MM.1S (cell line): ENCODE measurements at places on chromosomes 6 and 20.

GRCh38 chr6:13813026-13813425 is 1.3 kb downstream of the MCUR1 start:
- DNase-seq, result no peak

DNA sequence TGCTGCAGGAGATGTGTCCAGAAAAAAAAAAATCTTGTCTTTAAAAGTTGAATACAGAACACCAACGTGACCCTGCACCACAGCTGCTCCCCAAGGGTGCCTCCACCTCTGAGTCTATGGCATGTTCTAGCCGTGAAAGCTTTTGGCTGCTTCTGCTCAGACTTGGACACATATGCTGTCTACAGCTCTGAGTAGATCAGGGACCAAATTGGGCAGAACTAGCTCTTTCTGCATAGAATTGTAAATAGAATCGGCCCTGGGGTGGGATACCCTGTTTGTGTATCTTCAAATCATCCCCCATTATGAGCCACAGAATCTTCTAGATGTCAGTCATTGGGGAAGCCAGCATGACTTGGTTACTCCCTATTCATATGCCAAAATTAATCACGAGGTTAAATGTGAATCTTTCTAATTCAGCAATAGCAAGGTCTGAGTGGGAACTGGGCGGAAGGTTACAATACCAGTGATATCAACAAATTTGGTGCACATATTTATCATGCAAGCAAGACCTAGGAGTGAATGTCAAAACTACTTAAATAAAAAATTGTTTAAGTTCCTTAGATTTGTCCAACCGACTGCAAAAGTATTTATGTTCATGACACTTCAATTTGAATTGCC is 302.8 kb downstream of the KIF16B start:
- DNase-seq, result no peak

DNA sequence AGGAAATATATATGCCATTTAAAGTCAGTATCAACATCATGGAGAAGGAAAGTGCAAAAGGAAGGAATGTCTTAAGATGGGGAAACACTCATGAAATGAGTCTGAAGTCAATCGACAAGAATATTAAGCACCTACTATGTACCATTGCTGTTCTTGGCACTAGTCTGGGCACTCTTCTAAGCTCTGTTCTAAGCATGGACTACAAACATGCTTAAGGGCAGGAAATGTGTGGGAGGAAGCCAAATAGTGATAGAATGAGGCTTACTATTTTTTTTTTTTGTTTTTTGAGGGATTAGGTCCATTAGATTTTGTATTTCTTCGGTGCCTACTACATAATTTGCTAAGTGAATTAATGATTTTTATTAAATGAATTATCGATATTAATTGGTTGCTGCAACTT is 83.8 kb upstream of the SUPT3H start:
- no peak for DNase-seq

- no peak for DNase-seq
Observed at GRCh38 chr6:133131621-133132465, 109.3 kb upstream of the EYA4 start.

GRCh38 chr6:157497579-157497978 is 116.6 kb downstream of the ZDHHC14 start:
- no peak for DNase-seq

- no peak for DNase-seq
Observed at GRCh38 chr20:51138576-51138975, 115.7 kb upstream of the KCNG1 start.

DNA sequence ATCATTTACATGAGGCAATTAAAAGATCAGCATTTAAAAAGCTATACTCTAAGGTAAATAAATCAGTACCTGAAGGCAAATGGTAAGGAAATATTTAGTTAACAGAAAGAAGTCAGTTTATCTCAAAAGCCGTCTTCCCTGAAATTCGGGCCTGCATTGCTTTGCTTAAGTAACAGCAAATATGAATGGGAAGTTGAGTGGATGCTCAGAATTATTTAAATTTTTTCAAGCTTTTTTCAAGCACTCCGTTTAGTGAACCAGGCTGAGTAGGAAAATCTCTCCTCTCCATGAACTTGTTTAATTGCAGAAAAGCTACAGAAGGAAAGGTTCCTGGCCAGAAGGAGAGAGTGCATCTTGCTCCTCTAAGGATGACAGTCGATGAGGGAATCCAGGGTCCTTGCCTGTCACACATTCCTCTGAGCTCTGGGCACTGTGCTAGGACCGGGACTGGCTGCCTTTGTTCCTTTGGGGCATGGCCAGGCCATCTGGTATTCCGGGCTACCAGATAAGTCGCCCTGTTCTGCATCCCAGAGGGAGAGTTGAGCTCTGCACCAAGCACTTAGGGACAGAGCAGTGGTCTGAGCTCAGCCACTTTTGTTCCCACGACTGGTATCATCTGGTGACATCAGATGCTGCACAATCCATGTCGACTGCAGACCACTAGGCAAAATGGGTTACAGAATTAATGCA is 77.6 kb downstream of the RIN2 start:
- DNase-seq, result no peak

GRCh38 chr20:45934046-45934585 is 367 bp upstream of the PCIF1 start:
- peak; percentile 39 for DNase-seq

DNA sequence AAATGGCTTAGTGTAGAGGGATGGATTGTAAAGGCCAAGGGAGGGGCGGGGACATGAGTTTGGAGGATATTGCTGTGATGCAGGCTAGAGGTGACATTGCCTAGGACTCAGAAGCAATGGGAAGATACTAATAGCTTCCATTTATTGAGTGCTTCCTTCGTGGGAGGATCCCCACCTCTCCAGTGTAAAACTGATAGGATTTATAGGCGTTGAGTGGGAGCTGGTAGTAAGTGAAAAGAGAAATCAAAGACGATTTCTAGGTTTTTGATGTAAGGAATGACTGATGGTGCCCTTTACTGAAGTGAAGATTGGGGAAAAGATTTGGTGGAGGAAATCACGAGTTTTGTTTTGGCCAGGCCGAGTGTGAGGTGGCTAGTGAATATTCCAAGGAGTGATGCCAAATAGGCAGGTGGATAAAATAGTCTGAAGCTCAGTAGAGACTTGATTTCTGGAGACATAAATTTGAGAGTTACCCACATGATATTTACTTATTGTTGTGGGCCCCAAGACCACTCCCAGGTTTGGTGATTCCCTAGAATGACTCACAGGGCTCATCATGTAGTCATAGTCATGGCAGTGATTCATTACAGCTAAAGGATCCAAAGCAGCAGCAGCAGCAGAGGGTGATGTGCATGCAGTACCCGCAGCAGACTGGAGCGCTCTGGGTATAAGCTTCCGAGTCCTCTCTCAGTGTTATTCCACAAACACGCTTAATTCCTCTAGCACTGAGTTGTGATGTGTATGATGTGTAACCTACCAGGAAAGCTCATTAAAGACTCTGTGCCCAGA is 10.2 kb downstream of the RPRD1B start:
- DNase-seq, result no peak

- DNase-seq, result no peak
Observed at GRCh38 chr6:14354919-14355572, 237.5 kb downstream of the CD83 start.

- DNase-seq, result no peak
Observed at GRCh38 chr20:40925829-40926510, 102.7 kb upstream of the TOP1 start.

DNA sequence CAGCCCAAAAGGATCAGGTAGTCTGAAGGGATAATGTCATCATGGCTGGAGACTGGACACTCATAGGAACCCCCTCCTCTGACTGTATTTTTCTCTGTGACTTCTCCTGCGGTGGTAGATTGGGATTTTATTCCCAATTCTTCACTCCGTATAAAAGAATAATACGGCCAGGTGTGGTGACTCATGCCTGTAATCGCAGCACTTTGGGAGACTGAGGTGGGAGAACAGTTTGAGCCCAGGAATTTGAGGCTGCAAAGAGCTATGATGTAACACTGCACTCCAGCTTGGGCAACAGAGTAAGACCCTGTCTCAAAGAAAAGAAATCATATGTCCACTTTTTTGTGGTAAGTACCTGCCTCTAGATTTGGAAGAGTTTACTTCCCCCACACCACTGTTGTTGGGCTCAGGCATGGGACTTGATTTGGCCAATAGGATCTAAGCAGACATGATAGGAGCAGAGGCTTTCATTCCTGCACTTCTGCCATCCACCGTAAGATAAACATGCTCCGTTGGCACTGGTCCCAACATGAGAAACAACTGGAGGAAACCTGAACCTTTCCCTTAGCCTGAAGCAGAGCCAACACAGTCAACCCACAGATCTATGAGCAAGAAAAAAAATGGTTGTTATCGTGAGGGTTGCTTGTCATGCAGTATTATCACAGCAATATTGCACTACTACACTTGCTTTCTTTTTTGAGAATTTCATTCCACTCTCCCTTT is 82.0 kb downstream of the JPH2 start:
- DNase-seq, result no peak

GRCh38 chr6:16504609-16505008 is 256.7 kb downstream of the ATXN1 start:
- no peak for DNase-seq

GRCh38 chr6:98454809-98455322 is 379.5 kb upstream of the POU3F2 start:
- DNase-seq, result no peak

DNA sequence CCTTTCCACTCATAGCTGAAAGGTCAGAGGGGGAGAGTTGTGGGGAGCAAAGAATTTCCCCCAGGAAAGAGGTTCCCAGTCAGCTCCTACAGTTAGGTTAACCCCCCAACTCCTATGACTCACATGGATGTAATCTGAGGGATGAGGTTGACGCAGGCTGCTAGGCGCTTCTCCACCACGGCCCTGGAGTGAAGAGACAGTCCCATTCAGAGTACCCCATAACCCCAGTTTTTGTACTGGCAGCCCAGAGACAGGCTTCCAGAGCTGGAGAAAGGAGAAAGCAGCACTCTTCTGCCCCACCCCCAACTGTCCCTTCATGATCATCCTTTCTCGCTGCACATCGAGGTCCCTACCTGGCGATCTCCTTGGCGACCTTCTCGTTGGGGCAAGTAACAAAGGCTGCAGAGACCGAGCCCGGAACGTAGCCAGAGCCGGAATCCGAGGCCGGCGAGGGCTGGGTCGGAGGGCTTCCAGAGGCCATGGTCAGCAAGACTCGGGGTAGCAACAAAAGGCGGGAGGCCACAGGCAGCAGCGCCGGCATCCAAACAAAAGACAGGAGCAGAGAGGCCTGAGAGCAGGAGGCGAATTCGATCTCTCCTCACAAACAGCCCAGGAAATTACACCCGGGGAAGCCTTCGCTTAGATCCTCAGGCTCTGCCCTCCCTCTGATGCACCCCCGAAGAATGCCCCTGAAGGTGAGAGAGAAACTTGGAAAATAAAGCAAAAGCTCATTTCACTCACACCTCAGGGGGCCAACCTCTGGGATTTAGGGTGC is 592 bp downstream of the CUTA start:
- DNase-seq, result no peak

GRCh38 chr20:12827816-12828385 is 180.9 kb upstream of the SPTLC3 start:
- no peak for DNase-seq
